ENCODE measurements at places on chromosomes 11 and 22. TPM values are rescaled to one million over a fixed set of nuclear protein-coding genes. Genes with fewer than 3 reads are reported as not detected.

Gene PAAF1
- polyA plus RNA-seq: 11.2 TPM

Gene OR52E8
- not detected for polyA plus RNA-seq

Gene LDHAL6A
- 0.12 TPM for polyA plus RNA-seq

Gene FGF19
- not detected for polyA plus RNA-seq

Gene NAALAD2
- polyA plus RNA-seq: not detected

Gene LINC01488
- not detected for polyA plus RNA-seq

Gene MS4A14
- 5.4 TPM for polyA plus RNA-seq

Gene SAA4
- not detected for polyA plus RNA-seq

Gene IFITM5
- not detected for polyA plus RNA-seq

Gene APOL5
- not detected for polyA plus RNA-seq

Gene A4GALT
- polyA plus RNA-seq: not detected

Gene SMIM35
- polyA plus RNA-seq: 1.3 TPM

Gene CTSW
- 5.4 TPM for polyA plus RNA-seq

Gene METTL15
- polyA plus RNA-seq: 4.8 TPM

Gene TANGO2
- polyA plus RNA-seq: 41.6 TPM

Gene MAP4K2
- polyA plus RNA-seq: 163 TPM

Gene TSSK2
- 0.17 TPM for polyA plus RNA-seq

Gene CFAP300
- polyA plus RNA-seq: not detected

Gene CREB3L1
- not detected for polyA plus RNA-seq

Gene ST3GAL4
- polyA plus RNA-seq: 1.0 TPM

Gene OR10A2
- not detected for polyA plus RNA-seq

Gene SPTBN2
- polyA plus RNA-seq: 2.1 TPM

Gene IFITM1
- 83.7 TPM for polyA plus RNA-seq

Gene PATE2
- polyA plus RNA-seq: not detected

Gene ENTHD1
- polyA plus RNA-seq: not detected

Data from B cell (primary cell).